ENCODE measurements at places on chromosomes 1 and 21.
A peak's percentile ranks its signal among the peaks of the same experiment; 100 is the strongest.

DNA sequence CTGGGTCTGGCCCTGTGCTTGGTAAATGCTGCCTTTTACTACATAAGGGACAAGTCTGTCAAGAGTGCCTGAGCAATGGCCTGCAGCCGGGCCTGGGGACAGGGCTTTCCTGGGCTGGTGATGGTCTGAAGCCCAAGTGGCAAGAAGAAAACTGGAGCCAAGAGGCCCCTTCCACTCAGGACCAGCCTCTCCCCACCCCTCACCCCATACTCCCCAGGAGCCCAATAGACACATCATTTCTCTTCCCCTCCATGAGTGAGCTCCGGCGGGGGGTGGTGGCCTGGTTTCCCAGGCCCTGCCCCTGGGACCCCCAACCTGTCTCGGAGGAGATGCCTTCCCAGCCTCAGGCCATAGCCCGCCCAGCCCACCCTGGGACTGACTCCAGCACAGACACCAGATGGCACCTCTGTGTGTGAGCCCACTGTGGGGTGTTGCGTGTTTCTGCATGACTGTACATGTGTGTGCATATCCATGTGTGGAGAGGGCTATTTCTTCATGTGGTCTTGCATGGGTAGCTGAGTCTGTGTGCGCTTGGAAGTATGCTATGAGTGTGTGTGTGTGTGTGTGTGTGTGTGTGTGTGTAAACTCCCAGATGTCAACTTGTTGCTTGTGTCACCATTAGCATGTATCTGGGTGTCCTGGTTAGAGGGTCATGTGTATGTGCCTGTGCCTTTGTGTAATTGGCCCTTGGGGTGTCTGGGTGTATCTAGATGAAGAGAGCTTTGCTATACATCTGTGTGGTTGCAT, 14.3 kb upstream of the LRP8 start:
- no peak for DNase-seq

DNA sequence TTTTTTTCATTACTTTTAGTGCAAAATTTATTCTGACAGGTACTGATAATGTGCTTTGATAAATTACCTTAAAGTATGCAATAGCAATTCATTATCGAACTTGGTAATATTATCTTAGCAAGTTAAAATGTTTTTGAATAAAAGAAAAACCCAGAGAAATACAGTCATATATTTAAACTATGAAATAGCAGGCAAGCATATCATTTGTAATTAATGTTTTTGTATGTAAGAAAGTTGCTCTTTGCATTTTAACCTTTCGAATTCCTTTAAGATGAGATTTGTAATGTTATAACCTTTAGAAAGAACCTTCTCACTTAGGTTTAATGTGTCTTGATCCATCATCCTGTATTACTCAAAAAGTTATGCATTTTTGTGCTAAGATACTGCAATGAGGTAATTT, 585.6 kb downstream of the PTBP2 start:
- DNase-seq = no peak

DNA sequence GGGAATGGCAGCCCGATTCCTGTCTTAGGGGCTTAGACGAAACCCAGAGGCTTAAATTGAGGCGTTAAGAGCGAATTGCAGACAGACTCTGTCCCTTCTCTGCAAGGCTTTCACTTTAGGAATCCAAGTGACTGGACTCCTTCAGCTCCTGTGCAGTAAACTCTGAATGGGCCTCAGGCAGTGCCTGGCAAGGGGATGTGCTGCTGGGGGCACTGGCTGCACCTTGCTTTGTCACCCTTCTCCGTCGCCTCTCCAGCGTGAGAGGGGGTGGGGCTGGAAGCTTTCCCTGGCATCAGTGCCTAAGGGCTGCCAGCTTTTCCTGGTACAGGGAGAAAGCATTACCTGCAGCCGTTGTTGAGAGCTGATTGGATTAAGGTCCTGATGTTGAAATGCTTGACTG, 39.9 kb upstream of the NFASC start:
- no peak for DNase-seq

GRCh38 chr1:45205011-45205909, 1.1 kb downstream of the ZSWIM5 start:
- peak; percentile 42 for DNase-seq

GRCh38 chr1:160835751-160836150, 26.9 kb downstream of the CD244 start:
- no peak for DNase-seq

DNA sequence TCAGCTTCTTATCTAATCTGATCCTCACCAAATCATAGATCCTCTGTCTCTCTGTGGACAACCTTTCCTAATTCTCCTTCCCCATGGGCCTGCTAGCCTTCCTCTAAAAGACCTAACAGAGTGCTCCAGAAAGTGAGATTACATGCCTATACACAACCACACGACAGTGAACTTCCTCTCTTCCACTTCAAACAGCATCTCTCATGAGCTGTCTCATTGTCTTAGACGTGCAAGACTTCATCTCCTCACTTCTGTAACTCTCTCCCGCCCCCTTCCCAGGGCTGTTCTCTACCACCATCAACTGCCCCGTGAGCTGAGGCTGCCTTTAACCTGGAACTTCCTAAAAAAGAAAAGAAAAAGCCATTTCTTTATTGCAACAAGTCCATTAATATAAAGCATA, 14.1 kb upstream of the A3GALT2 start:
- DNase-seq = no peak

DNA sequence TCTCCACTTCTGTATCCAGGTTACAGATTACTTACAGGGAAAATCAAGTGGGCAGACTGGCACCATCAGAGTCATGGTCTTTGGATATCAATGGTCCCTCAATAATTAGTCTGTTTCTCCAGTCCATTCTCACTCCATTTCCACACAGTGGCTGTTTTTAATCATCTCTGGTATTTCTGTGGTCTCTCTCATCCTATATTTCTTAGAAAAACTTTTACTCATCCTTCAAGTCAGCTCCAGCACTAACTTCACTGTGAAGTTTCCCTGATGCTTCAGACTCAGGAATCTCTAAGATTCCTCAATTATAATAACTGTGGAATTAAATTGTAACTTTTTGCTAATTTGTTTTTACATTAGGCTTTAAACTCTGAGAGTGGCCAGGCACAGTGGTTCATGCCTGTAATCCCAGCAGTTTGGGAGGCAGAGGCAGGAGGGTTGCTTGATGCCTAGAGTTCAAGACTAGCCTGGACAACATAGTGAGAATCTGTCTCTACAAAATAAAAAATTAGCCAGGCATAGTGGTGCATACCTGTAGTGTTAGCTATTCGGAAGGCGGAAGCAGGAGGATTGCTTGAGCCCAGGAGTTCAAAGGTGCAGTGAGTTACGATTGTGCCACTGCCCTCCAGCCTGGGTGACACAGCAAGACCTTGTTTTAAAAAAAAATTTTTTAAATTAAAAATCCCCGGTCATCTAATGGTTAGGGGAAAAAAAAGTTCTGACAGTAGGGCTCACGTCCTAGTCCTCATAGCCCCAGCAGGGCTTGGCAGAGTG, 10.6 kb downstream of the CD160 start:
- DNase-seq = no peak

- no peak for DNase-seq
These were observed 13.5 kb downstream of the TTC22 start for GRCh38 chr1:54787604-54788003.

- DNase-seq = no peak
These were observed 34.9 kb downstream of the FOXO6 start for GRCh38 chr1:41396084-41396483.

GRCh38 chr1:221696718-221697461, 45.0 kb downstream of the DUSP10 start:
- no peak for DNase-seq

- no peak for DNase-seq
These were observed 127.5 kb downstream of the UCK2 start for GRCh38 chr1:165954940-165955339.

- DNase-seq = no peak
These were observed 302.0 kb downstream of the DUSP10 start for GRCh38 chr1:221439747-221440501.

- DNase-seq = no peak
These were observed 112.9 kb downstream of the PTPN14 start for GRCh38 chr1:214438530-214438929.

- DNase-seq = no peak
These were observed 82.4 kb upstream of the GPR88 start for GRCh38 chr1:100455478-100456072.

GRCh38 chr21:31141389-31142000, 103.2 kb upstream of the KRTAP19-8 start:
- DNase-seq = no peak

GRCh38 chr1:84686223-84686622, 4.0 kb downstream of the SSX2IP start:
- no peak for DNase-seq

- no peak for DNase-seq
These were observed 1.1 kb downstream of the TFF2 start for GRCh38 chr21:42349420-42350317.

- no peak for DNase-seq
These were observed 2.2 kb upstream of the G0S2 start for GRCh38 chr1:209672705-209673630.

- DNase-seq = no peak
These were observed 59.6 kb downstream of the RUNX1 start for GRCh38 chr21:34989337-34990151.

- DNase-seq = no peak
These were observed 15.6 kb upstream of the DDAH1 start for GRCh38 chr1:85480566-85480965.

DNA sequence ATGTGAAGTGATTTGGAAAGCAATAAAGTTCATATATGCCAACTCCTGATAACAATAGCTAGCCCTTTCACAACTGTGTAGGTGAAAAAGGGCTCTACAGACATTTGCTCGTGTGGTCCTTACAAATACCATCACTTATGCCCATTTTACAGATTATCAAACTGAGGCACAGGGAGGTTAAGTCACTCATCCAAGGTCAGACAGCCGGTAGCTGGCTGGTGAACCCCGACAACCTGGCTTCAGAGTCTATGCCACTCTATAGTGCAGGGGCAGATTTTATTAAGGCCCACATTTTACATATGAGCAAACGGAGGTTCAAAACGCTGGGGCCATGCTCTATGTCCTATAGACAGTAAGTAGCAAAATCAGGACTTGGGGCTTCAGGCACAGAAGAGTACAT, 280.5 kb downstream of the RRAGC start:
- DNase-seq = no peak

GRCh38 chr1:248811514-248812490, 13.9 kb downstream of the SH3BP5L start:
- DNase-seq = no peak

GRCh38 chr1:56550138-56550858, 29.1 kb downstream of the PLPP3 start:
- DNase-seq = no peak

DNA sequence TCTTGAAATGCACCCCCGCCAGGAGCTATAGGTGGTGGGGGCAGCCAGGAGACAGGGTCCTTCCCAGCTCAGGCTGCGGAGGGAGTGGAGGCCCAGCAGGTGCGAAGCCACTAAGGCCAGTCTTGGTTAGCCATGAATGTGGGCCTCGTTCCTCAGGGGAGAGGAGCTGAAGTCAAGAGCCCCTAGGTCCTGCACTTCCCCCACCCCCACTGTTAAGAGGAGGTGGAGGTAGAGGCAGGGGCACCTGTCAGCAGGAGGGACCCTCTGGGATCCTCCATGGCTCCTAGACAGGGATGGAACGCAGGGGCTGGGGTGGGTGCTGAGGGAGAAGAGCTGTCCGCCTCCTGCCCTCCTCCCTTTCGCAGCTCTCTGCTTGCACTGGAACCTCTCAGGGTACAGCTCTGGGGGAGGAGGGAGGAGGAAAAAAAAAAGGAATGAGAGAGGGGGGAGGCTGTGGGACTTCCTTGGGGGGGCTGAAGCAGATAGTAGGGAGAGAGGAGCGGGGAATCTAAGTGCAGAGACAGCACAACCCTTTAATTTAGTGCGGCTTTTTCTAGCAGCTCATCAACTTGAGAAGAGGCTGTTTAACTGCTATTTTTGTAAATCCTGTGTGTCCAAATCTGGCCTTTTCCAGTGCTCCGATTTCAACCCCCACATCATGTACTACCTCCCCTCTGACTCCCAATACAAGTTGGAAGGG, 37.0 kb downstream of the MATN1 start:
- DNase-seq = no peak

GRCh38 chr1:218633238-218633988, 288.3 kb downstream of the TGFB2 start:
- DNase-seq = no peak

DNA sequence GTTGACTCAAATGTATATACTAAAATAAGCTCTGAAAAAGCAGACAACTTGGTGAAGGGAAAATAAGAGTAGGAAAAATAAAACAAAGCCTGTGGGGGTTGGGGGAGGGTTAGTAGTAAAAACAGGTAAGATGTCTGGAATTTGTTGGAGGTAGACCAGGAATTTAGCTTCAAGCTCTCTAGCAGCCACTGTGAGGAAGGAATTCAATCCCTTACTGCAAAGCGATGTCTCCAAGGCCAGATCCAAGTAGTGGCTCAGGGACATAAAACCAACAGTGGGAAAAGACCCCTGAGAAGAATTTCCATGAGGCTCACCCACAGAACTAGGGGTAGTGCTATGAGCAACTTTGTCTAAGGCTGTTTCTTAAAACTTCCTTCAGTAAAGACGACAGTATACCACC, 7.8 kb downstream of the ANGPTL7 start:
- DNase-seq = no peak

GRCh38 chr1:94627771-94628498, 86.4 kb upstream of the F3 start:
- DNase-seq = no peak

GRCh38 chr1:91537281-91537986, 36.8 kb downstream of the CDC7 start:
- DNase-seq = no peak

DNA sequence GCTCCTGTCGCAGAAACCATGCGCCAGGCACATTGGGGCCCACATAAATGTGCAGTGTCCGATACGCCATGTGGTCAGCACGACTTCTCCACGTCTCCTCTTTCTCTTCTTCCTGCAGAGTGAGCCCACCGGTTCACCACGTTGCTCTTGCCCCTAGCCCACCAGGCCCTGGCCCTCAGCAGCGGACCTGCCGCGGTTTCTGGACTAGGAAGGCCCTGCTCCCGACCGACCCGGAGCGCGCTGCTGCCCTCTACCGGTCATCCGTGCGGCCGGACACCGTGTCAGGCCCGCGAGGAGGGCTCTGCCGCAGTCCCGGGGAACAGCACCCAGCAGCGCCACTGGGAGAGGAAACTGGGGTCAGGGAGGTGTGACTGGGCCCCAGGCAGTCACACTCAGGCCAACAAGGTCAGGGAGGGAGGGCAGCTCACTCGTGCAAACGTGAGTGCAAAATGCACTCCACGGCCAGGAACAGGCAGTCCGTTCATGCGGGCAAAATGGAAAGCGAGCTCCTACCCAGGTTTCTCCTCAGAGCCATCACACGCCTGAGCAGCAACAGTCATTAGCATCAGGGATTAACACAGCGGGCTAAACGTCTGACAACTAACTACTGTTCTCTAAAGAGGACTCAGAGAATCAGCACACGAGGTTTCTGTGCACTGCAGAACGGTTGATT, 13.7 kb downstream of the TLR5 start:
- DNase-seq = no peak

- no peak for DNase-seq
These were observed 77.5 kb downstream of the SLC45A1 start for GRCh38 chr1:8395433-8395866.

GRCh38 chr1:113451710-113452109, 61.4 kb downstream of the MAGI3 start:
- DNase-seq = no peak

- no peak for DNase-seq
These were observed 16.7 kb downstream of the SNIP1 start for GRCh38 chr1:37537378-37537777.

GRCh38 chr1:2791027-2791760, 10.3 kb downstream of the TTC34 start:
- no peak for DNase-seq
